ENCODE measurements at places on chromosomes 11 and 22.
A peak's percentile ranks its signal among the peaks of the same experiment; 100 is the strongest.

- no peak for DNase-seq
These were observed 248.0 kb downstream of the TENM4 start for GRCh38 chr11:79192836-79193235.

- no peak for DNase-seq
These were observed 47.3 kb downstream of the TENM4 start for GRCh38 chr11:79393362-79394043.

DNA sequence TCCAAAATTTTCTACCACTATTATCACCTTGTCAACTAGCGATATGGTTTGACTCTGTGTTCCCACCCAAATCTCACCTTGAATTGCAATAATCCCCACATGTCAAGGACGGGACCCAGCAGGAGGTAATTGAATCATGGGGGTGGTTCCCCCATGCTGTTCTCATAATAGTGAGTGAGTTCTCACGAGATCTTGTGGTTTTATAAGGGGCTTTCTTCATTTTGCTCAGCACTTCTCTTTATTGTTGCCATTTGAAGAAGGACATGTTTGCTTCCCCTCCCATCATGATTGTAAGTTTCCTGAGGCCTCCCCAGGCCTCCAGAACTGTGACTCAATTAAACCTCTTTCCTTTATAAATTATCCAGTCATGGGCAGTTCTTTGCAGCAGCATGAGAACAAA is 73.5 kb upstream of the ZC3H12C start:
- DNase-seq, result no peak

DNA sequence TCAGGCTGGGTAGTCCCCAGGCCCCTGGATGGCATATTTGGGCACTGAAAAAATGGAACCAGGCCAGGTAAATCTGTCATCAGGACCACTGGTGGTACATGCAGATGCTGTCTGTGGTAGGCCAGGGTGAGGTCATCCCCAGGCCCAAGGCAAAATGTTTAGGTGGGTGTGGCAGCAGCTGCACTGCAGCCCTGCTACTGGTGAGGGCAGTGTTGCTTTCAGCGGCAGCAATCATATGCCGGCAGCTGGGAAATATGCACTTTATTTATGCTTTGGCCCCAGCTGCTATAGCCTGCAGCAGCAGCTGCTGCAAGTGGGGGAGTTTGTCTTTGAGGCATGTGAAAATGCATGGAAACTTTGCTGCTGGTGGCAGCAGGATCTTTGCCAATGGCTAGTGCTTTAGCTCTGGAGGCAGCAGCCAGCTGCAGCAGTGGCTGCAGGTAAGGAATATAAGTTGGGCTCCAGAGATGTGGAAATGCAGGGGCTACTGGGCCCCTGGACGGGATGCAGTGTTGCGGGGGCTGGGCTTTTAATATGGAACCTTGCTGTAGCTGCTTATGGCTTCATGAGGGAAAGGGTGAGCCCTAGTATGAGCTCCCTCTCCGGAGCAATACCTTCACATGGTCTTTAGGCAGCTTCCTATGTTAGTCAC is 365.7 kb upstream of the CADM1 start:
- no peak for DNase-seq

- DNase-seq, result no peak
These were observed 78.3 kb downstream of the RPL27A start for GRCh38 chr11:8760896-8761295.

DNA sequence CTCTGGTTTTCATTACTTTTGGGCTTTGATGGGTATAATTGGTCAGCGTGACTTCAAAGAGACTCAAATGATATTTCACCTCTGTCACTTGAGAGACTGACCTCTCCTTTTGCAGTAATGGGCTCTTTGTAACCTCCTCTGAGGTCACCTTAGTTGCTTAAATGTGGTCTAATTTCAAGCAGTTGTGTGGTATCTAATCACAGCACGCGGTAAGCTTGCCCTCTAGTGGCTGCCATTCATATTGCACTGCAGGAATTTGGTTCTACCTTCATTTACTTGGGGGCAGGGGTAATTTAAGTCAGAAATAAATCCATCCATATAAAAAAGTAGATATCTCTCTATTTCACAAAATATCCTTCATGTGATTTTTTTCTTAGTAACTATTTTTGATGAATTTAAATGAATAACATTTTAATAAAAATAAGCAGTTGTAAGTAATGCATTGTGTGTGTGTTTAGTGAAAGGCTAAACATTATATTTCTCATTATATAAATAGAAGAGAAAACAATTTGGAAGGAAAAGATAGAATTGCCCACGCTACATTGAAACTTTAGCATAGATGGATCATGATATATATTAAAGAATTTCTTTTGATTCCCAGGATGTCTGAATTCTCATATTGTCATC is 55.0 kb upstream of the ANO3 start:
- no peak for DNase-seq

DNA sequence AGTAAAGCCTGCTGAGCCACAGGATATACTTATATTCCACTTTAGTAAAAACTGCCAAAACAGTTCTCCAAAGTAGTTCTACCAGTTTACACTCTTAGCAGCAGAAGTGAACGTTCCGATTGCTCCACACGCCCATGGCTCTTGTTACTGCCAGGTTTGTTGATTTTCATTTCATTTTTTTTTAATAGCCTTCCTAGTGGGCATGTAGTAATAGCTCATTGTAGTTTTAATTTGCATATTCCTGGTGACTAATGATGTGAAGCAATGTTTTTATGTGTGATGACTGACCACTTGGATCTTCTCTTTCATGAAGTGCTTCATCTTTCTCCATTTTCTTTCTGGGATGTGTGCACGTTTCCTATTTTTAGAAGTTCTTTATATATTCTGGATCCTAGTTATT is 4.8 kb upstream of the C11orf97 start:
- DNase-seq, result no peak

DNA sequence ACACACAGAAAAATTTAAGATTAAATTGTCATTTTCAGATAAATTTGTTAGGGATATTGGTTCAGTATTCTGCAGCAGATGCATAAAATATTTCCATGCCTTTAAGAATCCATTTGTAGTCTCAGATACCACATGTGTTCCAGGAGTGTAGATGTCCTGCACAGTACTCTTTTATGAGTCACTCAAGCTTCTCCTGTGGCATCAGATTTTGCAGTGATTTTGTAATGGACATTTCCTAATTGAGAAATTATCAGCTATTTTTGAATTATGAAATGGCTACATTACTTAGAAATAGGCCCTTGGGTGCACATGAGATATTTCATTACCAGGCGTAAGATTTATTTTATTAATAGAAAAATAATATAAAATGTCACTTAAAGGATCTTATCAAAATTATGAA is 18.9 kb downstream of the MMP3 start:
- no peak for DNase-seq

GRCh38 chr22:46457502-46458488 is 79.6 kb downstream of the CELSR1 start:
- DNase-seq, result peak; percentile 79

- DNase-seq, result no peak
These were observed 5.2 kb upstream of the SLN start for GRCh38 chr11:107716884-107717532.

- no peak for DNase-seq
These were observed 48.4 kb upstream of the TSKU start for GRCh38 chr11:76734456-76735420.

DNA sequence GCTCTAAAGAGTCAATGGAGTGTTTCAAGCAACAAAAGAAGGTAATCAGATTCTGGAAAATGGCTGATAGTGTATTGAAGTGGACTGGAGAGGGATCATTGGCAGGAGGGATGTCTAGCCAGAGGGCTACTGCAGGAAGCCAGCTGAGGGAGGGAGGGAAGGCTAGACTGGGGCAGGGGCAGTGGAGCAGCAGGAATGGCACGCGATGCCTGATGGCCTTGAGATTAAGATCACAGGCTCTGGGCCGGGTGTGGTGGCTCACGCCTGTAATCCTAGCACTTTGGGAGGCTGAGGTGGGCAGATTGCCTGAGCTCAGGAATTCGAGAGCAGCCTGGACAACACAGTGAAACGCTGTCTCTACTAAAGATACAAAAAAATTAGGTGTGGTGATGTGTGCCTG is 47.5 kb upstream of the PRDM11 start:
- DNase-seq, result no peak

- no peak for DNase-seq
These were observed 102.9 kb downstream of the ADAMTS15 start for GRCh38 chr11:130551388-130551787.

DNA sequence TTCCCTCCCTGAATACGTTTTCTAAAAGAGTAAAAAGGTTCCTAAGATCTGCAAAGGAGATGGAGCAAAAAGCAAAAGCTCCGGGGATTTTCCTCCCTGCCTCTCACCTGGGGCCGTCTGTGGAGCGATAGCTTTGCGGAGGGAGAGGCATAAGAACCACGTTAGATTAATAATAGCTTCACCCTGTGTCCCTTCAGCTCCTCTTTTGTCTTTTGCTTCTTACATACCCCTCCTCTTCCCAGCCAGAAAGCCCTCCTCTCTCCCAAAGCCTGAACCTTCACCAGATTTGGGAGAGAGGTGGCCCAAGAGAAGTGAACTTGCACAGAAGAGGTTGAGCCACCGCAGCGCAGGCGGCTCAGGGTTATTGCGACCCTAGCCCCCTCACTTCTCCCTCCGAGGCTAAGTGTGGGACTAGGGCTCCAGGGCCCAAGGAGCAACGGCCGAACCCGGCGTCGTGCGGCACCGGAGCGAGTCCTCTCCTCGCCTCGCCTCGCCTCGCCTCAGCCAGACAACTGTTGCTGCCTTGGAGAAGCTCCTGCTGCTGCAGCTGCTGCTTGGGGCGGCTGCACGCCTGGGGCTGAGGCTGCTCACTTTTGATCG is 97.6 kb upstream of the HSD17B12 start:
- peak; percentile 62 for DNase-seq

- no peak for DNase-seq
These were observed 9.7 kb downstream of the MAML2 start for GRCh38 chr11:96333191-96333719.

DNA sequence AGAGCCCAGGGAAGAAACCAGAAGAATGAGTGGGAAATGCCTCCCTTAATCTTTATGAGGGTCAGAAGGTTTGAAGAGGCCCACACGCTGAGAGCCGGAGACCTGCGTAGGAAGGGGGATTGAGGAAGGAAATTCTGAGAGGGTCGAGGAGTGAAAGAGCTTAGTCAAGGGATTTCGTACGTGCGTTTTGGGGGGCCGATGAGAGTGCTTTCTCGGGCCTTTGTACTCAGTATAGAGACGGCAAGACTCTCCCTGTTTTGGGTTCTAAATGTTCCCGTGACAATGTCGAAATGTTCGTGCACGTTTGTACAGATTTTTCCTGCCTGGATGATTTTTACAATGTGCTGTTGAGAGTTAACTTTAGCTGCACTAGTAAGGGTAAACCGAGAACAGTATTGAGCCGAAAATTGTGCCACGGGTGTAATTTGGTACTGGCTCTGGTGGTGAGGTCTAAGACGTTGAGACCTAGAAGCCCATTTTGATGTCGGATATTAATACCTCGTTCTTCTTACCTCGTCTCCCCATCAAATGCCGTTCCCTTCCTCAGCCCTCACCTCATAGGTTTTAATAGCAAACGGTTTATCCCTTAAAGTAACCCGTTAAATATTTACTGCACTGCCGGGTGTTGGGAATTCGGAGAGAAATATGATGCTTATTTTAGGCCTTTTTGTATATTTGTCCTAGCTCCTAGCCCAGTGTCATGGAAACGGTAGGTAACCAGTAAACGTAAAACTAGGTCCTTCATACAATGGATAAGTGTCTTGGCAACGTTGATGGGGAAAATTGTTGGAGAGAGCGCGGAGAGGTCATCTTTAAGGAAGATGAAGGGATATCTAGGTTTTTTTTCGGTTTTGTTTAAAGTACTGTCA is 734 bp downstream of the C11orf58 start:
- DNase-seq, result peak; percentile 52

GRCh38 chr22:46830841-46831240 is 68.4 kb downstream of the TBC1D22A start:
- DNase-seq, result no peak

DNA sequence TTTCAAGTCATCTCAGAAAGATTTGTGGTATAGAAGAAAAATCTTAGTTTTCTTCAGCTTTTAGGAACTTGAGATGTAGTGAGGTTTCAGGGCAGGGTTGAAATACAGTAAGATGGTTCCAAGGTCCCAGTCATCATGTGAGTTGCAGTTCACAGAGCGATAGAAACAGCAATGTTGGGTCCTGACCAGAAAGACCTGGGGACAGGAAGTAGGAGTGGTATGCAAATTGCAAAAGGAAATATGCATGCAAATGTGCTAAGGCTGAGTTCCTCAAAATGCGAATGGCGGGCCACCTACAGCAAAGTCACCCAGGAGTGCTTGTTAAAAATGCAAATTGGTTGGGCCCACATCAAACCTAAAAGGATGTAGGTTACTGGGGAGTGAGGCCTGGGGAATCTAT is 1032.7 kb upstream of the TENM4 start:
- no peak for DNase-seq

GRCh38 chr11:119800619-119801018 is 71.6 kb upstream of the NECTIN1 start:
- no peak for DNase-seq

- no peak for DNase-seq
These were observed 1.7 kb upstream of the PARVA start for GRCh38 chr11:12375720-12376119.

GRCh38 chr11:83292709-83293456 is 6.7 kb upstream of the CCDC90B start:
- DNase-seq, result peak; percentile 60

All from osteoblast (primary cell).